ENCODE measurements at places on chromosomes 2 and 18. TPM values are rescaled to one million over a fixed set of nuclear protein-coding genes. Genes with fewer than 3 reads are reported as not detected.
A peak's percentile ranks its signal among the peaks of the same experiment; 100 is the strongest.

DNA sequence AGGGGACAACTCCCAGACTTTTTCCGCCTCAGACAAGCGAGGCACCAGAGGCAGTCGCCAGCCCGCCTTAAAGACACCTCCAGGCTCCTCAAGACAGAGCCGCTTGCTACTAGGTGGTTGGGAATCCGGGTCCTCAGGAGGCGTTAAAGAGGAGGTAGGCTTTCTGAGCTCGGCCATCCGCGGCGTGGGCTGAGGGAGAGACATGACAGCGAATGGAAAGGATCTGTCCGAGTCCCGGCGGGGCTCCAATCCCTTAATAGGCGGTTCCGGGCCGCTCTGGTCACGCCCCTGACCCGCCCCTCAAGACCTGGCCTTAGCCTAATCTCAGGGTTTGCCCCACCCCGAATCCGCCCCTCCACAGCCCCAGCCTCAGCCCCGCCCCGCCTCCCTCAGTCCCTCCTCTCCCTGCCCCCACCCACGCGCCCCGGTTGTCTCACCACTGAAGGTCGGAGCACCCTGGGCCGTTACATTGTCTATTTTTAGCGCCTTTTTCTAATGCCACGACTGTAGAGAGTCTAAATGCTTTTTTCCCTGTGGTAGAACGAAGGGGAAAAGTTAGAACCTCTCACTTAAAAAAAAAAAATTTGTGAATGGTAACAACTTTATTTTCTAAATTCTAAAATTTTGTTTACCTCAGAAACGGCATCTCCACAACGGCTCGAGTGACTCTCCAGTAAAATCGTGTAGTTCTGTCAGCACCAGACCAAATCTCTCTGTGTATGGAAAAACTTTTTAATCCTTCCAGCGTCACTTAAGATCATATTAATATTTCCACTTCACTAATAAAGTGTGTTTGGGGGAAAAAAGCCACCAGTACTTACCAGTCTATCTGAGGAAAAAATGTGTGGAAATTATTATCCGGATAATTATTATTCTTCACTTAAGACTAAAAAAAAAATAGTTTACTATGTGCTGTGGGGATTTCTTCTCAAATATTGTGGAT lies at the start of gene RAD51AP2:
RAD51AP2 (minus strand) TSS at position 229 of the 943 bp plus-strand sequence; CDS start at position 204, 25 bp downstream.
- peak; percentile 72 for DNase-seq

CHRND gene
- not detected for total RNA-seq

- DNase-seq: no peak
These were observed 51.0 kb upstream of the CYP26B1 start for GRCh38 chr2:72198532-72199241.

CIB4 gene
- not detected for total RNA-seq

DNA sequence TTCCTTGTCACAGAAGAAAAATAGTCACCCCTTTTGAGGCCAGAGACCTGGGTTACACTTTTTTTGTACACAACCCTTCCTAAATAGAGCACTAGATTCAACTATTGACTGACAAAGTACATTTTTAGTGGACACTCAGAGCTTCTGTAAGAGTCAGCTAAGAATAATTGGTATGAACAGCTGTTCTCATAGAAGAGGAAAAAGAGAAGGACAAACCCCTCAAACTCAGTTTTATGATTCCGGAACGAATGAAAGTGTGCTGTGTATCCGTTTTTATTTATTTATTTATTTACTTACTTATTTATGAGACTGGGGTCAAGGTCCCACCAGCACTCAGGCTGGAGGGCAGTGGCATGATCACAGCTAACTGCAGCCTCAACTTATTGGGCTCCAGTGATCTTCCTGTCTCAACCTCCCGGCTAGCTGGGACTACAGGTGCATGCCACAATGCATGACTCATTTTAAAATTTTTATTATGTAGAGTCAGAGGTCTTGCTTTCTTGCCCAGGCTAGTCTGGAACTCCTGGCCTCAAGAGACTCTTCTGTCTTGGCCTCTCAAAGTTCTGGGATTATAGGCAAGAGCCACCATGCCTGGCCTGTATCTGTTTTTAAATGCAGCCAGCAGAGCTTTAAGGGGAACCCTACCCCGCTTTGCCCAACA lies 36.0 kb upstream of the FZD5 start:
- no peak for DNase-seq

LCT gene
- total RNA-seq: not detected

DNA sequence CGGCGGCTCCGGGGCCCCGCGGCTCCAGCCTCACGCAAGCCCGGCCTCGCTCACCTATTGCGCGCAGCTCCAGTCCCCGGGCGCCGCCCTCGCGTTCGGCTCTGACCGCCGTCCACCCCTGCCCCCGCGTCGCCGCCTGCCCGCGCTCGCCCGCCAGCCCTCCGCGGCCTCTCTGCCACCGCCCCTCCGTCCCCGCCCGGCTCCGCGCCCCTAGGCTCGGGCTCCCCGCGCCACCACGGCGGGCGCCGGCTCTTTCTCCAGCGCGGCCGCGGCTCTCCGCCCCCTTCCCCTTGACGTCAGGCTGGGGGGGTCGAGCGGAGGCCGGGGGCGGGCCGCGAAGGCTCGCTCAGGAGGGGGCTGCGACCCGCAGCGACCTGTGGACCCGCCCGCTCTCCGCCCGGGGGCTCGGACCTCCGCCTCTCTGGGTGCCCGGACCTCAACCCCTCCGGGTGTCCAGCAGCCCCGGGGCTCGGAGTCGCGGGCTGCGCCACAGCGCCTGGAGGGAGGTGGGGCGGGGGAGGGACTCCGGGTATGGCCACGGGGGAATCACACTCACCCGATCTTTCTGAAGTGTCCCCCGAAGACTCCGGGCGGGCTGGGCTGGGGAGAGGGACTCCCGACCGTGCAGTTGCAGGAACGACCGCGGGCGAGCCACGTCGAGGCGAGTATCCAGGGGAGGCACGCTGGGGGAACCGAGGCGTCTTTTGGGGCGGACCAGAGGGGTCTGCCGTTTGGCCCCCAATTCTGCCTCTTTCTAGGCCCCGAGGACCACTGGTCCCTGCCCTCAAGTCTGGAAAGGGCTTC lies at the start of gene SEMA4C:
SEMA4C (minus strand) TSS at position 259 of the 804 bp plus-strand sequence. CDS start 2,194 bp downstream, outside the sequence.
- peak; percentile 66 for DNase-seq

DNA sequence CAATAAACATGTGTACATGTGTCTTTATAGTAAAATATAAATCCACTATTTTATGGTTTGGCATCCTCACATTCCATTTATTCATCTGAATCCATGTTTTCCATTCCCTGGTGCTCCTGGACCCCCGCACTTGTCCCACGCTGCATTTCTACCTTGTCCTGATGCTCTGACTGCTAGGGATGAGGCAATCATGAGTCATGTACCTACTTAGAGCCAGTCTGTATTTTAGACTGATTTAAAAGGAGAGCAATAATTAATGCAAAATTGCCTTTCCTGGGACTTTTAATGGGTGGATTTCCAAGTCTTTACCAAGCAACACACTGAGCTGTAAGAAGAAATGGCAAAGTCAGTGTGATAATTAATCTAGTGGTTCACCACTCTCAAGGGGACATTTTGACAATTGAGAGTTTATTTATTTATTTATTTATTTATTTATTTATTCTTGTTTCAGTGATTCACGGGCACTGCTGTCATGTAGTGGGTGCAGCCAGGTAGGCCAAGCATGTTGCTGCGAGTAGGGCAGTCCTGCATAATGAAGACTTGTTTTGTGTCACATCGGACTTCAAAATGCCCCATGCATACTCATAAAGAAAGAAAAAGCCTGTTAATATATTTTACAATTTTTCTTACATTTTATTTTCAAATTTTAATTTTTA lies 419.3 kb upstream of the VWC2L start:
- DNase-seq: no peak

- DNase-seq: no peak
These were observed 126.6 kb upstream of the PPP1CB start for GRCh38 chr2:28624793-28625701.

GRCh38 chr2:45889620-45890370 lies 238.3 kb downstream of the PRKCE start:
- no peak for DNase-seq

GRCh38 chr2:148238561-148238960 lies 217.7 kb downstream of the MBD5 start:
- no peak for DNase-seq

GRCh38 chr18:55501579-55501978 lies 86.4 kb downstream of the TCF4 start:
- DNase-seq: no peak

FABP1 gene
- total RNA-seq: not detected

DNA sequence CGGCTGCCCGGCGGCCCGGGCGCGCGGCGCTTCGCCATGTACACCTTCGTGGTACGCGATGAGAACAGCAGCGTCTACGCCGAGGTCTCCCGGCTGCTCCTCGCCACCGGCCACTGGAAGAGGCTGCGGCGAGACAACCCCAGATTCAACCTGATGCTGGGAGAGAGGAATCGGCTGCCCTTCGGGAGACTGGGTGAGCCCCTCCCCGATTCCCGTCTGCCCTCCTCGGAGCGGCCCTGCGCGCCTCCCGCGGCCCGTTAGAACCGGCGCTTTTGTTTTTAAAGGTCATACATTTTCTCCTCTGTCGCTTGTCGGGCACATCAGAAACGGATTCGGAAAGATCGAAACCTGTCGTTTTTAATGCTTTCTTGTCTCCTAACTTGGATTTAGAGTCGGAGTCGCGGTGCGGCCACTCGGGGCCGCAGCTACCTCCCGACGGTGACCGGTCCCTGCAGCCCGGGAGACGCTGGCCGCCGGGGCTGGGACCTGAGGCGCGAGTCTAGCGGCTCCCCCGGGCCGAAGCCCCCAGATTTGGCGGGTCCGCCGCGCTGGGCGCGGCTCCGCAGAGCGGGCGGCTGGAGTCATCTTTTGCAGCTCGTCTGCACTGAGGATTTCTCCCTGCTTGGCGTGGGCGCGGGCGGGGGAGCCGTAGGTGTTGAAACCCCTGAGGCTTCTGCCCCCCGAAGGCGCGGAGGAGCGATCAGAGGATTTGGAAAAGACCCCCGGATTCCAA lies 519 bp downstream of the TTL start:
- DNase-seq: peak; percentile 56
